ENCODE measurements at places on chromosomes 11 and 22.

DNA sequence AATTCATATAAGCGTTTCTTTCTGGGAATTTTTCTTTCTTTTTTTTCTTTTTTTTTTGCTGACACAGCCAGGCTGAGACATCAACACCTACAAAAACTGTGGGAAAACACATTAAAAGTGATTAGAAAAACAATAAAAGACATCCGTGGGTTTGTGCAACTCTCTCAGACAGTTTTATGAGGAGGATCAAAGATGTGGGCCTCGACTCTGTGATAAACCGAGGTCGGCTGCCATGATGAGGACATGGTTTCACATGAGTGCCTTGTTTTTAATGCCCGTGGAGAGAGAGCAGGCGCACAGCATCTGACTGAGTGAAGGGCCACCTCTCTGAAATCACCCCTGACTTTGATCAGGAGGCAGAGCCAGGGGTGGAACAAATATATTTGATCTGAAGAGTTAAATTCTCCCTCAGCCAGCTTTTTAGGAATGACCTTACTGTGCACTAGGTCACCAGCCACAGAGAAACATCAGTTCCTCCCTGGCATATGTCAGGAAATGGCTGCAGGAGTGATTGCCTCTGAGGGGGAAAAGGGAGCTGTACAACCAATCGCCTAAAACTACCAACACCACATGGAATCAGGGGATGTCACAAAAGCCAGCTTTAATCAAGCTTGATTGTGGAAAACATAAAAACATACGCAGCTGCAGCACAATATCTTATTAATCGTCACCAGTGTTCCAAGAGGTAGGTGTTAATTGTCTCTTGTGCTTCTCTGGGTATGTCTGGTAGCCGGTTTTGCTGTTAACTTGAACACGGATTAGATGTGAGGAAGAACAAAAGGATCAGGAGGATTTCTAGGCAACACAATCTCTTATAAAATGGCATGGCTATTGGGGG lies 164.7 kb downstream of the MAML2 start:
- no peak for DNase-seq

- no peak for DNase-seq
Measured at GRCh38 chr11:10793470-10794255, 15.1 kb downstream of the EIF4G2 start.

- DNase-seq: no peak
Measured at GRCh38 chr11:6556139-6556949, 47.1 kb downstream of the RRP8 start.

DNA sequence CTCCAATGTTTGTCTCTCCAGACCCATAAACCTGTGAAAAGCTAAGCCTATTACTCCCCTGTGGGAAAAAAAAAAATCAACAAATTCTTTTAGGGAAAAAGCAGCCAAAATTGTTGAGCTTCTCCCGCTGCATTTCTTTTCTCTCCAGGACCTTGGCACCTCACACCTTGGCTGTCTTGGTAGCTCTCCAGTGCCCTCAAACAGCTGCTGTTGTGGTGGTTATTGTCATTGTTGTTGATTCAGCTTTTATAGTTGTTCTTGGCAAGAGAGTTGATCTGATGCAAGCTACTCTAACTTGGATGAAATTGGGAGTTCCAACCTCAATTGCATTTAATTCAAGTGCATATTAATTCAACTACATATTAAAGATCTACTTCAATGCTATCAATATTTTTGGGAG lies 516.9 kb upstream of the LARGE1 start:
- no peak for DNase-seq

DNA sequence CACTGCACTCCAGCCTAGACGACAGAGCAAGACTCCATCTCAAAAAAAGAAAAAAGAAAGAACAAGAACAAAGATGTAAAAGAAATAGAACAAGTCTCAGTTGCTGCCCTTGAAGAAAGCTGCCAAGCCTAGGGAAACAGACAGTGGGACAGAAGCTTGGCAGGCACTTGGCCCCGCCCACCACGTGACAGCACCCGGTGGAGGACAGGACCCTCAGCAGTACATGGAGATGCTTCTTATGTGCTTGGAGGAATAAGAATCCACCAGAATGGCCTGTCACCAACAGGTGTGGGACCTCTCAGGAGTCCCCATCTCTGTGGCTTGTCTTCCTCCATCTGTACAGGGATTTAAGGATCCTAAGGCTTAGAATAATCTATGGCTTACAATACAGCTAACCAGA lies 7.6 kb upstream of the TMPRSS6 start:
- DNase-seq: no peak

DNA sequence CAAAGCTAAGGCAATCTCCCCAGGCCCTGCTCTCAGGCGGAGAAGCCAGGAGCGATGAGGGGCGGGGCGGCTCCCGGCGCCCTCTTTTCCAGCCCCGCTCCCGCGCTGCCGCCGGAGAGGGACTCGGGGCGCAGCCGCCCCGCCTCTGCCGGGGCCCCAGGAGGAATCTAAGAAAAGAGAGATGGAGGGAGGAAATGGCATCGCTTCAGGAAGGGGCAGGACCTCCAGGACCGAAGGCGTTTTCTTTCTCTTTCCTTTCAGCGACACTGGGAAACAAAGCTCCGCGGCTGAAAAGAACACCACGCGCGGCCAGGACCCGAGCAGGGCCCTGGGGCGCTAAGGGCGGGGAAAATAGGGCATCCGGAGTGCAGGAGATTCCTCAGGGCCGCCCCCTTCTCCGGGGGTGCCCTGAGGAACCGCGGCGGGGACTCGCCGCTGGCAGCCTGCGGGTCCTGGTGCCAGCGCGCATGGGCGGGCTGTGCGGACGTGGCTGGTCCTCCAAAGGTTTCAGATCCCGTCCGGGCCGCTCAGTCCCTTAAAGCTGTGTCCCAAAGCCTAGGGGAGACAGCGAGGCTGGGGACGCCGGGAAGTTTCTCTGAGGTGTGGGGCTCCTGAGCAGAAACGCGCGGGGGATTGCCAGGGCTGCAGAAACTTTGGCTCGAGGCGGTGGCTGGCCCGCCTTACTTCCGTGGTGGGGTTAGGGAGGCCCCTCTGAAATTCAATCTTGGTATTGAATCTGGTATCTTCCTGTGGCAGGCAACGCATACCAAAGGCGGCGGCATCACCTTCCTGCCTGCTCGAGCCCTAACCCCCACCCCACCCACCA lies 2.8 kb upstream of the BSX start:
- no peak for DNase-seq

DNA sequence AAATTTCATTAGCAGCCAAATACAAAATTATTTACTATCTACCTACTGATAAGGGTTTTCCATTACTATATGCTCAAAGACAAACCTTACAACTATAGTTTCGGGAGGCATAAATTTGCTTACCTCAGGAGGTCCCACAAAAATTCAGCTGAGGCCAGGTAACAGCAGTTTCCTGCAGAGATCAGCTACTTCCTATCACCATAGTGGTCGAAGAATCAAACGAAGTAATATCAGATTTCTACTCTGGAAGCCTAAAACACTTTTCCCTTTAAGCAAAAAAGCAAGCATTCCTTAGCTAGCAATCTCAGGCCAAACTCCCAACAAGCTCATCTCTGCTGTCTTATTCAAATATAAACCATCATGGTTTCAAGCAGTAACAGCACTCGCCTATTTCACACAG lies 3.1 kb downstream of the NAP1L4 start:
- DNase-seq: no peak

GRCh38 chr11:36617543-36618362 lies 19.7 kb upstream of the RAG2 start:
- no peak for DNase-seq

GRCh38 chr11:58968251-58968711 lies 29.0 kb downstream of the GLYATL1 start:
- no peak for DNase-seq

- no peak for DNase-seq
Measured at GRCh38 chr22:23457380-23457985, 122.6 kb downstream of the IGLL1 start.

DNA sequence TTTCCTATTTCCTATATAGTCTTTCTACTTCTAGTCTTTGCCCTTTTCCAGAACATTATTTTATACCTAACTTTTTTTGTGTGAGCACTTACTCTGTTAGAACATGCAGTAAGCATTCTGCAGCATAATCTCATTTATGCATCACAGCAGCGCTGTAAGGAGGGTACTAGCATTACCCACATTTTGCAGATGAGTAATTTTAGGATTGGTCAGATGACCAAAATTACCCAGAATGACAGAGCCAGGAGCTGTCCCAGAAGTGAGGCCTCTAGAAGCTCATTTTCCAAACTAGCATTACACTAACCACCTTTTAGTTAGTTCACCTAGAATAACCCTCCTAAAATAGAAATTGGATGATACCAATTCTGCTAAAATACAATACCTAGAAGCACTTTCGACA lies 47.1 kb upstream of the ARHGAP32 start:
- DNase-seq: no peak

GRCh38 chr11:4084406-4085125 lies 10.0 kb upstream of the RRM1 start:
- no peak for DNase-seq

GRCh38 chr11:19920982-19921381 lies 208.3 kb downstream of the NAV2 start:
- no peak for DNase-seq

- DNase-seq: no peak
Measured at GRCh38 chr11:35892166-35892565, 51.7 kb upstream of the LDLRAD3 start.

- DNase-seq: no peak
Measured at GRCh38 chr11:65170058-65170534, at the start of gene SPDYC. Gene SPDYC, plus strand, starts transcription at chr11:65170233. Its CDS starts 1,125 bp downstream, at chr11:65171358.

DNA sequence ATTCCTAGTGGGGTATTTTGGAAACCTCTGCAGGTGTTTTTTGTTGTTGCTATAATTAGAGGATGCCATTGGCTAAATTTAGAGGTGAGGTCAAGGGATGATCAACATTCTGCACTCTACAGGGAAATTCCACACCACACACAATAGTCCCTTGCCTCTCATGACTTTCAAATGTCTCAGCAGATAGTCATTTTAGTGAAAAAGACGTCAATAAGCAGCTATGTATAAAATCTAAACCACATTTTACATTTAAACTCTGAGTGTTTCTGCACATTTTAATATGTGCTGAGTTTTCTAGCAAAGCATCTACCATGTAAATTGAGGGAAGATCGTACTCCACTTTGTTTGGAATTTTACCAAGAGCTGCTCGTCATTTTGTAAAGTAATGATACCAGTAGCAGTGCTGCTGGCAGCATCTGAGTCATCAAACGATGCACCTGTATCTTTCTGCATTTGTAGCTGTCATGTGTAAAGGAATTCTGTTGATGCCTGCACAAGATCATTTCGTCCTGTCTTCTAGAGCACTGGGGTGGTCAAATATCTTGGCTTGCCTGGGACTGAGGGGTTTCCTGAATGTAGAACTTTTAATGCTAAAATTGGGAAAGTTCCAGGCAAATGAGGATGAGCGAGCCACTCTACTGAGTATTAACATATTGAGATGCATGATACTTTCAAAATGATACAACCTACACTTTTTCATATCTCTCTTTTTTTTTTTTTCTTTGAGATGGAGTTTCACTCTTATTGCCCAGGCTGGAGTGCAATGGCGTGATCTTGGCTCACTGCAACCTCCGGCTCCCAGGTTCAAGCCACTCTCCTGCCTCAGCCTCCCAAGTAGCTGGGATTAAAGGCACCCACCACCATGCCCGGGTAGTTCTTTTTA lies 414.5 kb upstream of the SYN3 start:
- DNase-seq: no peak

GRCh38 chr11:72833811-72834493 lies 19.7 kb downstream of the ATG16L2 start:
- no peak for DNase-seq

- DNase-seq: no peak
Measured at GRCh38 chr11:134666273-134667174, 254.5 kb upstream of the B3GAT1 start.

- no peak for DNase-seq
Measured at GRCh38 chr11:131640320-131640719, 269.9 kb downstream of the NTM start.

- DNase-seq: no peak
Measured at GRCh38 chr11:9438611-9439010, 22.2 kb upstream of the ZNF143 start.

- DNase-seq: no peak
Measured at GRCh38 chr22:49499433-49500075, 328.1 kb downstream of the BRD1 start.

DNA sequence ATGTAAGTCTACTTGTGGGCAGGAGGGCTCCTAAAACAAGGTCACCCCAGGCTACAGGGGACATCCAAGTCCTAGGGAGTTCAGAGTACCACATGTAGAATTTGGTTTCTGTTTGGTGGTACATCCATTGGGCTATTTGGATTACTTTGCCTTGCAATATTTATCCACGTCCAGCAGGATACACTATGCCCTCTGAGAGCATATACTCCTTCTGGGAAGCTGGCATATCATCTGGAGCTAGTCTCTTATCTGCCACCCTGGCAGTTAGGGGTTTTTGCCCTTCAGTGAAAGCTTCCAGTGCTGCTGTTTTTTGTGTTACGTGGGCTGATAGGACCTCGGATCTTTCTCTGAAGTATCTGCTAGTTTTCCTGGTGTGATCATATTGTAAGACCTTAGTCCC lies 7.3 kb downstream of the LMO2 start:
- DNase-seq: no peak

Measured in stimulated activated CD4-positive, alpha-beta T cell treated with anti-CD3 and anti-CD28 coated beads, Interleukin-12 subunit alpha, Interleukin-12 subunit beta, amount 100 ng/mL, for 24 hours (primary cell).